ENCODE measurements at places on chromosomes 11 and 22. TPM values are rescaled to one million over a fixed set of nuclear protein-coding genes. Genes with fewer than 3 reads are reported as not detected.

Gene MRTFA
- total RNA-seq, result 27.5 TPM

- no peak for ATAC-seq
These were observed 4.5 kb downstream of the WNT11 start for GRCh38 chr11:76201672-76202412.

DNA sequence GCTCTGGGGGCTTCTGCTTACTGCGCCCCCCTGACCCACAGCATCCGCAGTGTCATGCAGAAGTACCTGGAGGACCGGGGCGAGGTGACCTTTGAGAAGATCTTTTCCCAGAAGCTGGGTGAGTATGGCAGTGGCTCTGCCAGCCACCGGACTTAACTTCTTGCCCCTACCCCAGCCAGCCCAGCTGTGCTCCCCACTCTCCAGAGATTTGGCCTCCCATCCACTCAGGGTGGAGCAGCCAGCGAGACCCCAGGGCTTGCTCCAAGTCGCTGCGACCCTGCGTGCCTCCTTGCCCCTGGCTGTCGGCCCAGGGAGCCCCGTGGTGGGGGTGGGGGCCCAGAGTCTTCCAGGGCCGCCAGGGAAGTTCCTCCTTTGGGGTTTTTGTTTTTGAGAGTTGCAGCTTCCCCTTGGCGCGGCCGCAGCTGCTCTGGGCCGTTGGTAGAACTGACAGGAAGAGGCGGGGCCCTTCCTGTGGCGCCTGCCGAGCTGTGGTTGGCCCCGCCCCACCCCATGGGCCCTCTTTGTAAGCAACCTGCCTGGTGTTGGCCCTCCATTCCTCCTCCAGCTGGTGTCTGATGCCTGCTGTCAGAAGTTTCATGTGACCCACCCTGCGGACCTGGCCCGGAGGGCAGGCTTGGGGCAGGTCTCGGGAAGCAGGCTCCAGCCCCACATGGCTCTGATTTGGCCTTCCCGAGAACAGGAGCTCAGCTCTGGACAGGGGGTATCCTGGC is 11.1 kb downstream of the GRK2 start:
- ATAC-seq, result peak; percentile 92

- no peak for ATAC-seq
These were observed 243.2 kb upstream of the ZC3H12C start for GRCh38 chr11:109849946-109850345.
